ENCODE measurements at places on chromosomes 7 and 10. TPM values are rescaled to one million over a fixed set of nuclear protein-coding genes. Genes with fewer than 3 reads are reported as not detected.

GRCh38 chr10:94274142-94274787 lies 88.5 kb downstream of the NOC3L start:
- DNase-seq, result no peak
- H3K4me1 ChIP-seq, result peaks cover 19% of the 10 kb centered on the region
- no peaks in the 10 kb centered on the region for H3K27me3 ChIP-seq
- H3K36me3 ChIP-seq, result peaks cover 4% of the 10 kb centered on the region
- H3K27ac ChIP-seq, result peak overlapping the region; percentile 29
- no peak overlapping the region for H3K4me3 ChIP-seq

DNA sequence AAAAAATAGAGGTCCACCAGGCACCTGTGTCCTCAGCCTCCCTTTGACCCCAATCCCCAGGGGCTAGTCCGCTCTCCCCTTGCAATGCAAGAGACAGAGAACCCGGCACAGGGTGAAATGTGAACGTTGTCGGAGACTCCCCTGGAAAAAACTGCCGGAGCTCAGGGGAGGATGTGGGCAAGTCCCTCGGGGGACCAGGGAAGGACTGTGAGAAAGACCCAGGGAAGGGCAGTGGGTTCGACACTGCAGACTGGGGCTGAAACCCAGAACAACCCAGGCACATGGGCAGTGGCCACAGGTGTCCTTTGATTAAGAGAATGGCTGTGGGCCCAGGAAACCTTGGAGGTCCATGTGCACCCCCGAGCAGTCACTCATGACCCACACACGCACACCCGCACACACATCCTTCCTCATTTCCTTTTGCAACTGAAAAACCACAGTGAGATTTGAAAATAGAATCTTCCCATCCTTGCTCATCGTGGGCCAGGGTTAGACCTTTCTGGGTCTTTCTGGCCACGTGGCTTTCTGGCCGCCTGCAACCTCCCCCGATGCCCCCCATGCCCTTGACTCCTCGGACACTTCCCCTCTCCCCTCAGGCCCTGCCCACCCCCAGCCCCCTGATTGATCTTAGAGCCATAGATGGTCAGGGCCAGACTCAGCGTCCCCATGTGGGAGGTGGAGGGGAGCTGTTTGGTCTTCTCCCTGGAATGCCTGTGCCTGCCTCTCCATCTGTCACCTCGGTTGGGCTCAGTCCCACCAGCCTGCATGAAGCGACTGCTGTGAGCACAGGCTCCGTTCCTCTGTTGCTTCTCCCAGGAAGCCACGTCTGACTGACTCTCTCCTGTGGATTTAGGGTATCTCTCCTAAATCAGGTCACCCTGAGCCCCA lies 7.9 kb downstream of the LAT2 start:
- H3K4me3 ChIP-seq, result no peak overlapping the region
- no peaks in the 10 kb centered on the region for H3K27me3 ChIP-seq
- no peaks in the 10 kb centered on the region for H3K36me3 ChIP-seq
- no peak for DNase-seq

DNA sequence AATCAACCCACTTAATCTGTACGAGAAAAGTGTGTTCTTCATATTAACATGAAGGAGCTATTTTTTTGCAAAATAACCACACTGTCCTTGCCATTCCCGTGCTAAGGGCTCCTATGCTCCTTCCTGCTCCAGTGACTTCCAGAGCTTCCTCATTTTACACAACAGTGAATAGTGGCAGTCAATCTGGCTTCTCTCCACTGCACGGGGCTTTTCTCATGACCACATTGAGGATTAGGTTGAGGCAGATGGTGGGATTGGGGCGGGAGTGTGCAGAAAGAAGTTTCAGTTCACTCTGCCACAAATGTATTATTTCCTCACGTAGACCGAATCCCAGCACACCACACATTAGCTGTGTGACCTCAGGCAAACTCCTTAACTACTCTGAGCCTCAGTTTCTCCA lies 235.1 kb downstream of the ARHGAP12 start:
- H3K36me3 ChIP-seq, result no peaks in the 10 kb centered on the region
- H3K4me1 ChIP-seq, result peaks cover 23% of the 10 kb centered on the region
- no peak overlapping the region for H3K4me3 ChIP-seq
- no peak for DNase-seq

GRCh38 chr7:18194616-18195015 lies 167.0 kb upstream of the PRPS1L1 start:
- no peaks in the 10 kb centered on the region for H3K36me3 ChIP-seq
- no peak overlapping the region for H3K4me3 ChIP-seq
- no peak overlapping the region for H3K27ac ChIP-seq
- H3K27me3 ChIP-seq, result no peaks in the 10 kb centered on the region
- H3K4me1 ChIP-seq, result no peaks in the 10 kb centered on the region

GRCh38 chr7:151382079-151382885 lies 27.6 kb downstream of the WDR86 start:
- peaks cover 6% of the 10 kb centered on the region for H3K36me3 ChIP-seq
- H3K27me3 ChIP-seq, result no peaks in the 10 kb centered on the region
- DNase-seq, result no peak
- peaks cover 40% of the 10 kb centered on the region for H3K4me1 ChIP-seq
- peak overlapping the region; percentile 63 for H3K4me3 ChIP-seq

- no peak overlapping the region for H3K27ac ChIP-seq
- DNase-seq, result no peak
- no peak overlapping the region for H3K4me3 ChIP-seq
- H3K27me3 ChIP-seq, result no peaks in the 10 kb centered on the region
- H3K36me3 ChIP-seq, result no peaks in the 10 kb centered on the region
These were observed 114.8 kb downstream of the JAZF1 start for GRCh38 chr7:28065721-28066285.

- no peaks in the 10 kb centered on the region for H3K27me3 ChIP-seq
- no peaks in the 10 kb centered on the region for H3K36me3 ChIP-seq
- DNase-seq, result no peak
These were observed 1139.7 kb upstream of the CELF2 start for GRCh38 chr10:9877978-9878377.

GRCh38 chr10:34539533-34540315 lies 275.4 kb downstream of the PARD3 start:
- peaks cover 20% of the 10 kb centered on the region for H3K4me1 ChIP-seq
- no peaks in the 10 kb centered on the region for H3K27me3 ChIP-seq
- no peak overlapping the region for H3K4me3 ChIP-seq
- H3K27ac ChIP-seq, result no peak overlapping the region
- H3K36me3 ChIP-seq, result no peaks in the 10 kb centered on the region
- DNase-seq, result no peak

DNA sequence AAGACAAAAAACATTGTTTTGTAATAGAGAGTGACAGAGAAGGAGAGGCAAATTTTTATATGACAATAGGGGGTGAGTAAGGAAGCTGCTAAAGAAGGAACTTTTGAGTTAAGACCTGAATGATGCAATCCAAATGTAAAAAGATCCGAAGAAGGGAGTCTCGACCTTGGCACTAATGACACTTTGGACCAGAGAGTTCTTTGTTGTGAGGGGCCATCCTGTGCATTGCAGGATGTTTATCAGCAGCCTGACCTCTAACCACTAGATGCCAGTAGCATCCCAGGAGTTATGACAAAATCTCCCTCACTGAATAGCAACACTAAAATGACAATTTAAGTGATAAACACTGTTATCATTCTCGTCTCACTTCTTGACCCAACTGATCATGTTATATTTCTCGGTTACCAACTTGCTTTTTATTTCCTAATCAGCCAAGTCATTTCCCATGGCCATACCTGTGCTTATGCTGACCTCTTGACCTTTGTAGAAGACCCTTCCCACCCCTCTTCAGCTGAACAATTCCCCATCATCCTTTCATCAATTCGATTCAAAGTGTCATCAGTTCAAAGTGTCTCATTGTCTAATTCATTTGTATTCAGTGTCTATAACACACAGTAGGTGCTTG lies 30.0 kb downstream of the DGKI start:
- no peaks in the 10 kb centered on the region for H3K36me3 ChIP-seq
- no peak overlapping the region for H3K4me3 ChIP-seq
- peaks cover 20% of the 10 kb centered on the region for H3K4me1 ChIP-seq
- H3K27ac ChIP-seq, result no peak overlapping the region
- no peaks in the 10 kb centered on the region for H3K27me3 ChIP-seq

DNA sequence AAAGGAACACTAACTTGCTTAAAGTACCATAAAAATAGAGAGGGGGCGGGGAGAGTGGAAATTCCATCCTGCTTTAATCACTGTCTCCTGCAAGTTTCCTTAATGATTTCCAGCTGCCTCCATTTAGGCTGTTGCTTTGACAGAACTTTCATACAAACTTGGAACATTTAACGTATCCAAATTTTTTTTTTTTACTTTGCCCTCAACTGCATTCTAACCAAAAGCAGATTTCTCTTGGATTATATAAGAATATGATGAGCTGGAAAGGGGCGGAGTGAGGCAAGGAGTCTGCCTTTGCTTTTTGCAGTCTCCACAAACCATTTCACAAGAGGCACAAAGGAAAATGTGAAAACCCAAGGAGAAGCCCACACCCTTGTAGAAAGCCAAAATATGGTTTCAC lies 46.6 kb upstream of the COL1A2 start:
- peak overlapping the region; percentile 57 for H3K4me3 ChIP-seq
- DNase-seq, result no peak
- H3K27me3 ChIP-seq, result no peaks in the 10 kb centered on the region
- peak overlapping the region; percentile 84 for H3K27ac ChIP-seq

DNA sequence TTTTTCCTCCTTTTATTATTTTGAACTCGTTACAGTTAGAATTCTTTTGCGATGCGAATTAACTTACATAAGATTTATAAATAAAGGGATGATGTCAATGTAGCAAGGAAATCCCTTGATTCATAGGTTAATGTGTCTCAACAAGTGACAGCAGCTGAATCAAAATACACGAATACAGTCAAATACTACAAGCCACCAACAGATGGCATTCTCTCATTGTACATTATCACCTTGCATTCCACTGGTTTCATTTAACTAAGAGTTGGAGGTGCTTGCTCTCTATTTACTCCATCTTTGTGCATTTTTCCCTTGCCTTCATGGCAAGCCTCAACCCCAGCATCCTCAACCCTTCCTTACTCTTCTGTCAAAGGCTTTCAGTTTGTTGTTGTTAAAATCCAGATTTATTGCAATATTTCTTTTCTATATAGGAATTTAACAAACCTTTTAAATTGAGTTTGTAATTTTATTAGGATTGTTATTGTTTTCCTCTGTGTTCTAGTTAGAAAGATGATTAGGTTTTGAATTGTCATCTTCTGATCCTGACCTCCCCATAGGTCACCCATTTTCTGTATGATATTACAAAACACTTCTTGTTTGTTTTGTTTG lies 78.3 kb downstream of the SLC25A40 start:
- no peak overlapping the region for H3K4me3 ChIP-seq
- no peaks in the 10 kb centered on the region for H3K4me1 ChIP-seq
- no peaks in the 10 kb centered on the region for H3K27me3 ChIP-seq
- no peak overlapping the region for H3K27ac ChIP-seq

DNA sequence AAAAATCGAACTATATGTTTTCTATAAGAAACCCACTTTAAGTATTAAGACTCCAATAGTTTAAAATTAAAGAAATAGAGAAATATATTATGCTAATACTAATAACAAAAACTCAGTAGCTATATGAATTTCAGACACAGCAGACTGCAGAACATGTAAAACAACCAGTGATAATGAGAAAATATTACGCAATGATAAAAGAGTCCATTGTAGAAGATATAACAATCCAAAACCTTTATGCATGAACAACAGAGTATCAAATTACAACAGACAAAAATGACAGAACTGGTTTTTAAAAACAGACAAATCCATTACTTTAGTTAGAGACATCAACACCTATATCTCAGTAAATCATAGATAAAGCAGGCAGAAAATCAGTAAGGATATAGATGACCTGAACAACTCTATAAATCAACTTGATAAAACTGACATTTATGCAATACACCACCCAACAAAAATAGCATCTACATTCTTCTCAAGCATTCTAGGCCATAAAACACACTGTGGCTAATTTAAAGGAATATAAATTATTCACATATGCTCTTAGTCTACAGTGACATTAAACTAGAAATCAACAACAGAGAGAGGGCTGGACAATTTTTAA lies 669.5 kb upstream of the GHITM start:
- H3K4me1 ChIP-seq, result no peaks in the 10 kb centered on the region
- H3K36me3 ChIP-seq, result no peaks in the 10 kb centered on the region
- H3K27ac ChIP-seq, result no peak overlapping the region
- H3K27me3 ChIP-seq, result no peaks in the 10 kb centered on the region
- no peak overlapping the region for H3K4me3 ChIP-seq

DNA sequence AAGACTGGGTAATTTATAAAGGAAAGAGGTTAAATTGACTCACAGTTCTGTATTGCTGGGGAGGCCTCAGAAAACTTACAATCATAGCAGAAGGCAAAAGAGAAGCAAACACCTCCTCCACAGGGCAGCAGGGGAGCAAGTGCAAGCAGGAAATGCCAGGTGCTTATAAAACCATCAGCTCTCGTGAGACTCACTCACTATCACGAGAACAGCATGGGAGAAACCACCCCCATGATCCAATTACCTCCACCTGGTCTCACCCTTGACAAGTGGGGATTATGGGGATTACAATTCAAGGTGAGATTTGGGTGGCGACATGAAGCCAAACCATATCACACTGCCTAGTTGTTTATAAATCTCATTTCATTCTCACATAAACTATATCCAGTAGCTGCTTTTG lies 28.0 kb upstream of the CPN1 start:
- H3K4me3 ChIP-seq, result no peak overlapping the region
- no peaks in the 10 kb centered on the region for H3K4me1 ChIP-seq
- H3K27me3 ChIP-seq, result no peaks in the 10 kb centered on the region
- no peak for DNase-seq
- H3K27ac ChIP-seq, result no peak overlapping the region

GRCh38 chr10:132464256-132465192 lies 67.5 kb downstream of the PWWP2B start:
- H3K4me3 ChIP-seq, result peak overlapping the region; percentile 29
- peak; percentile 58 for DNase-seq
- H3K36me3 ChIP-seq, result no peaks in the 10 kb centered on the region
- no peaks in the 10 kb centered on the region for H3K27me3 ChIP-seq

- H3K36me3 ChIP-seq, result no peaks in the 10 kb centered on the region
- H3K4me3 ChIP-seq, result no peak overlapping the region
- no peak for DNase-seq
- no peaks in the 10 kb centered on the region for H3K4me1 ChIP-seq
- no peak overlapping the region for H3K27ac ChIP-seq
- no peaks in the 10 kb centered on the region for H3K27me3 ChIP-seq
These were observed 399.3 kb upstream of the PODXL start for GRCh38 chr7:131955679-131956078.

Gene GPC2
- total RNA-seq, result 1.8 TPM

Gene CACNB2
- total RNA-seq, result 4.5 TPM

Gene HOXA5
- 1.2 TPM for total RNA-seq

Gene MRLN
- not detected for total RNA-seq

Gene CUBN
- total RNA-seq, result 4.1 TPM

Gene SLC18A3
- not detected for total RNA-seq

Gene ADRA2A
- 6.9 TPM for total RNA-seq

Gene ING3
- 12.3 TPM for total RNA-seq

Gene ZNF736
- total RNA-seq, result 17.1 TPM

Gene VAX1
- total RNA-seq, result not detected

Gene BHLHA15
- total RNA-seq, result not detected

Gene PPP1R3C
- total RNA-seq, result 241 TPM

Data from thoracic aorta (tissue), 2 donors.